ENCODE measurements at places on chromosomes 12 and 14.
A peak's percentile ranks its signal among the peaks of the same experiment; 100 is the strongest.

GRCh38 chr12:15306605-15307004 is 15.7 kb upstream of the PTPRO start:
- no peak for DNase-seq

- no peak for DNase-seq
These were observed 1505.3 kb downstream of the AACS start for GRCh38 chr12:126570566-126570965.

GRCh38 chr14:98682033-98682432 is 590.0 kb downstream of the BCL11B start:
- no peak for DNase-seq

DNA sequence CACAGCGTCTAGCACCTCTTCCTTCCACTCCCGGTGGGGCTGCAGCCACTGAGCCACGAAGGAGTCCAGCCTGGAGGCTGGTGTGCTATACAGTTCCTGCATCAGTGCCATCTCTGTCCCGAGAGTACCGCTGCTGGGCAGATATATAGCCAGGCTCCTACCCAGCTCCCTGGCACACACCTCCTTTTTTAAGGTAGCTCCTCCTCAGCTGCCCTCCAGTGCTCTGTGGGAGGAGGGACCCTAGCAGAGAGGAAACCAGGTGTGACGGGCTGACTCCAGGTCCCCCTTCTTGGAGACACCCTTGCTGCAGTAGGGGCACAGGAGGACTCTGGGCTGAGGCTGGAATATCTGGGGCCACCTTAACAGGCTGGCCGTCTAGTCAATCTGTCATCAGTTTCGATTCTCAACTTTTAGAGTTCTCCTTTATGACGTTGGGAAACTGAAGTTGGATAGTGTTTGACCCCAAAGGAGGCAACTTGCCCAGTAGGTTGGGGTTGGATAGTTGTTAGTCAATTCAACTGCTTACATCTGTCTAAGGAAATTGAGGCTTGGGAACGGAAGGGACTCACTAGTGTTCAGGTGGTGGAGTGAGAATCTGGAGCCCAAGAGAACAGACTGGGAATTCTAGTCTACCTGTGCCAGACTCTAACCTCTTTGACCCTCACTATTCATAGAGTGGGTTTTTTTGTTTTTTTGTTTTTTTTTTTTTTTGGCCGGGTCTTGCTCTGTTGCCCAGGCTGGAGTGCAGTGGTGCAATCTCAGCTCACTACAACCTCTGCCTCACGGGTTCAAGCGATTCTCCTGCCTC is at the start of gene OASL:
OASL (minus strand) TSS at position 386 of the 808 bp plus-strand sequence; CDS start at position 111, 275 bp downstream.
- DNase-seq = no peak

DNA sequence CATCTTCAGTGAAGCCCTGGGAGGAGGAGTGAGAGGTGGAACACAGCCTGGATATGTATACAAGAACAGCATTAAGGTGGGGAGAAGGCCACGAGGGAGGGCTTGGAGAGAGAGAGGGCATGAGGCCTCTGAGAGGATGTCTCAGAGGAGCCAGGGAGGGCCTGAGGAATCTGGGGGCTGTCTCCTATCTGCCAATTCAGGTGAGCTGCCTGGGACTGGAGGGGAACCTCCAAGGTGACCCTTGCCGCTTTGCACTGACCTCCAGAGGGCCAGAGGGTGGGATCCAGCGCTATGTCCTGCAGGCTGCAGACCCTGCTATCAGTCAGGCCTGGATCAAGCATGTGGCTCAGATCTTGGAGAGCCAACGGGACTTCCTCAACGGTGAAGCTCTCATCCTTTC is 4.4 kb downstream of the ARHGEF25 start:
- DNase-seq = no peak

DNA sequence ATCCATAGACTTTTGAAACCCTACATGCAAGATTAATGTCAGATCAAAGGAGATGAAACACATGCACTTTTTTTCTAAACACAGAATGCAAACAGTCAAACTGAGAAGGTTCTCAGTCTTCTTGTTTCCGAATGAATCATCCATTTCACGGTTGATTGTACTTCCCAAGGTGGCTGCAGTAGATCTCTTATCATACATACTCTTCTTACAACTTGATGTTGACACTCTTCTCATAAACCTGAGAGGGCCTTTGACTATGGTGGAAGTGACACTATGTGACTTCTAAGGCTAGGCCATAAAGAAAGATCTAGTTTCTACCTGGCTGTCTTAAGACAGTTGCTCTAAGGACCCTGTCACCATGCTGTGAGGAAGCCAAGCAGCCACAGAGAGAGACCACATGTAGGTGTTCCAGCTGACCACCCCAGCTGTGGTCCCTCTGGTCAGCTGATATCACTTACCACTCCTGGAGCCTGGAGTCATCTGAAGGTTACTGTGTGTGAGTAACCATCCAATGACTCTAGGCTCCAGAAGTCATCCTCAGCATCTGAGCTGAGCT is 67.2 kb upstream of the HMGA2 start:
- no peak for DNase-seq

- DNase-seq = no peak
These were observed 58.5 kb downstream of the WNK1 start for GRCh38 chr12:810671-811415.

- DNase-seq = no peak
These were observed 83.9 kb downstream of the GPATCH2L start for GRCh38 chr14:76235628-76236027.

- no peak for DNase-seq
These were observed 55.8 kb downstream of the GPHN start for GRCh38 chr14:66563731-66564130.

- DNase-seq = peak; percentile 61
These were observed 1.3 kb downstream of the ZC3H10 start for GRCh38 chr12:56119361-56119796.

- DNase-seq = no peak
These were observed 1.5 kb upstream of the MSRB3 start for GRCh38 chr12:65276916-65277530.

GRCh38 chr12:101891462-101891971 is 14.1 kb downstream of the DRAM1 start:
- no peak for DNase-seq

DNA sequence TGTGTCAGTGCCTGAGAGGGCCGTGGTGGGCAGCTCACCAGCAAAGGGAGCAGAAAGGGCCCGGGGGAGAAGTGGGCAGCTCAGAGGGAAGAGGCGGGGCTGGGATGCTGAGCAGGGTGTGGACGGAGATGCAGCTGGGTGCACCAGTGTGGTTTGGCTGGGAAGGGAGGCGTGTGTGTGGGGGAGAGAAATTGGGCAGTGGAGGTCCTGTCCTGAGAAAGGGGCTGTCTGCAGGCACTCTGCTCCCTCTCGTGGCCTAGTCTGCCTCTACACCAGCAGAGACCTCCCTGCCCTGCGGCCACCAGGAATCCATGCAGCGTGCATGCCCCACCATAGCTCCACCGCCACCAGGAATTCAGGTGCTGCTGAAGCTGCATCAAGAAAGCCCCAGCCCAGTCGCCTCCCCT is 6.4 kb downstream of the TMEM121 start:
- DNase-seq = no peak

GRCh38 chr14:88411039-88411438 is 25.6 kb downstream of the SPATA7 start:
- DNase-seq = no peak

DNA sequence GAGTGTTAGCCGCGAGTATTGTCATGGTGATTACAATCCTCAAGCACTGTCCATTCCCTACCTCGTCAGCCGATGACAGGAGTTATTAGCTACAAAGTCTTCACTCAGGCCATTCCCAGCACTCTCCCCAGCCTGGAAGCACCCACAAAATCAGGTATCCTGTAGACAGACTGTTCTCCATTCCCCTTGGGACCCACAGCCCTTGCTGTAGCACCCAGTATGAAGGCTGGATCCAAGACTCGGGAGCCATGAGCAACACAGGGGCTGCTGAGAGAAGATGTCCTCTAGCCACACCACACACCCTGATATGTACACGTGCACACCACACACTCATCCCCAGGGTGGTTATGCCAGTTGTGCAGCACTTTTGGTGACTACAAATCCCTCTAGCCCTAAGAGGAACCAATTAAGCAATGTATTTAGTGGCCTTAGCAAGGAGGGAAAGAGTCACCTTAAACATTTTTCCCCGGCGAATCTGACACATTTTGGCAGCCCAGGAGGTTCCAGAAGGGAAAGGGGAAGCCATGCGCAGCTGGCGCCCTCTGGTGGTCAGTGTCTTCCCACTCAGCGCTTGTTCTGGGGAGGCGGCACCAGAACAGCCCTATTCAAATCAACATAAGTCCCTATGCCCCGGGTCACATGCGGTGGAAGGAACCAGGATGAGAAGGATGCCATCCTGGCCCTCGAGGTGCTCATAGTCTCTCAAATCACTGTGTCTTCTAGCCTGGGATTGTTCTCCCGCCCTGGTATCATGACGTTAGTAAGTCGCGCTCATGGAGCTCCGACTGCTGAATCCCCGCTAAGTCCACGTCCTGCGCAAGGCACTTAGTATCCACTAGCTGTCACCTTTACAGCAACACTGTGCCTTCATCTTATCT is 96.9 kb downstream of the GCH1 start:
- peak; percentile 82 for DNase-seq

- DNase-seq = no peak
These were observed 209.6 kb downstream of the TMTC2 start for GRCh38 chr12:82896277-82896676.

Data from NCI-H1092 treated with DMSO at 0.1 percent for 48 hours (cell line).